ENCODE measurements at places on chromosomes 7 and 10.
A peak's percentile ranks its signal among the peaks of the same experiment; 100 is the strongest.

GRCh38 chr10:35372329-35372728 is 36.0 kb downstream of the CCNY start:
- DNase-seq: peak; percentile 52

DNA sequence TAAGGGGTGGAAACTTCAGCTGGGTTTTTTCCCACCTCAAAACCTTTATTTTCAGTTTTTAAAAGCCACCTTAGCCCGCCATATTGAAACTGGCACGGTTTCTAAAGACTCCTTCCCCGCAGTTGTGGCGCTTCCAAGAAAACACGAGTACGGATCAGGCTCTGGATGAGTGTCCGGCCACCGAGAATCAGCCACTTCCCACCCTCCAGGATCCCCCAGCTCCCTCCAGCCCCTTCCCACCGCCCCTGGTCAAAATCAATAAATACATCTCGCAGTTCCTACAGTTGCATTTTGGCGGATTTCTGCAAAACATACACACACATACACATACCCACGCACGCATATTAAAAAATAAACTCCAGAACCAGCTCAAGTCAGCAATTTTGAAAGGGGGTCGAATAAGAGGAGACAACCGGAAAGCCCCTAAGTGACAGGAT is 1.1 kb downstream of the SFMBT2 start:
- DNase-seq: no peak

- no peak for DNase-seq
Measured at GRCh38 chr7:137798073-137798763, 48.6 kb downstream of the DGKI start.

GRCh38 chr10:37765216-37765615 is 92.2 kb downstream of the ZNF248 start:
- no peak for DNase-seq

- no peak for DNase-seq
Measured at GRCh38 chr10:103703941-103704919, 151.1 kb downstream of the SH3PXD2A start.

GRCh38 chr10:86194684-86195083 is 171.9 kb downstream of the GRID1 start:
- no peak for DNase-seq

DNA sequence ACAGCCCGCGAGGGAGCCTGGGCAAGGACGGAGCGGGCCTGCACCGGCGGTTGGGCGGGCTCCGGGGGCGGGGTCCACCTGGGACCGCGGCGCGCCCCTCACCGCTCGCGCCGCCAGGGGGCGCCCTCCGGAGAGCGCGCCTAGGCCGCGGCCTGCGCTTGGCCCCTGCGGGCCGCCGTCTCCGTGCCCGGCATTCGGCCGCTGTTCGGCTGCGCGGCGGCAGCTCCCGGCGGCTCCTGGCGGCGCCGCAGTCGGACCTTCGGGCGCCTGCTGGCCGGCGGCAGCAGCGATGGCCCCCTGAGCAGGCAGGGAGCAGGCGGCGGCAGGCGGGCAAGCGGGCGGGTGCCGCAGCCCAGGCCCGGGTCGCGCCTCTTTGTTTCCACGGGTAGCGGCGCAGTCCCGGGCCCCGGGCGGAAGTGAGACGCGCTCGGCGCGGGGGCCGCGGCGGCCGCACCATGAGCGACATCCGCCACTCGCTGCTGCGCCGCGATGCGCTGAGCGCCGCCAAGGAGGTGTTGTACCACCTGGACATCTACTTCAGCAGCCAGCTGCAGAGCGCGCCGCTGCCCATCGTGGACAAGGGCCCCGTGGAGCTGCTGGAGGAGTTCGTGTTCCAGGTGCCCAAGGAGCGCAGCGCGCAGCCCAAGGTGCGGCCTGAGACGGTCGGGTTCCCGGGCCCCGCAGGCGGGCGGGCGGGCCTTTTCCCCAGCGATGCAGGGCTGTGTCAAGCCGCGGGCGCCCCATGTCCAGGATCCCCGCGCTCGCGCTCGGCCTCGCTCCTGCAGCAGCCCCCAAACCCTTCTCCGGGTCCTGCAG is at the start of gene INTS15:
Gene INTS15, plus strand, starts transcription at position 193 of the 816 bp plus-strand sequence. Its CDS starts 263 bp downstream, at position 456.
- peak; percentile 77 for DNase-seq

GRCh38 chr10:4719036-4719435 is 107.0 kb upstream of the AKR1E2 start:
- DNase-seq: no peak

DNA sequence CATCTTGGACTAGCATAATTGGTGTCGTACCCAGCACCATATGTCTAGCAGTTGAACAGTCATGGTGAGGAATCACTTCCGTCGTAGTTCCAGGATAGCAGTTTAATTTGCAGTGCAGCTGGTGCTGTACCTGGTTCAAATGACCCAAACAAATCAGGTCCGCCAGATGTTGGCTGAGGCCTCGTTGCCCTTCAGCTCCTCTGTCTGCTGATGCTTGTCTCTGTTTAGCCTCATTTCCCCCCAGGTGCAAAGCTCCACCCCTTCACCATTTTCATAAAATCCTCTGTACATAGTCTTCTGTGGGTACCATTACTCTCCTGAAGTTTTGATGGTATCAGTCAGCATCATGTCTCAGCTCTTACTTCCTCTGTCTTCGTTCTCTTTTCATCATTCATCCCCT is 35.1 kb downstream of the UMAD1 start:
- no peak for DNase-seq

GRCh38 chr7:132464740-132465139 is 111.5 kb downstream of the PLXNA4 start:
- DNase-seq: no peak

DNA sequence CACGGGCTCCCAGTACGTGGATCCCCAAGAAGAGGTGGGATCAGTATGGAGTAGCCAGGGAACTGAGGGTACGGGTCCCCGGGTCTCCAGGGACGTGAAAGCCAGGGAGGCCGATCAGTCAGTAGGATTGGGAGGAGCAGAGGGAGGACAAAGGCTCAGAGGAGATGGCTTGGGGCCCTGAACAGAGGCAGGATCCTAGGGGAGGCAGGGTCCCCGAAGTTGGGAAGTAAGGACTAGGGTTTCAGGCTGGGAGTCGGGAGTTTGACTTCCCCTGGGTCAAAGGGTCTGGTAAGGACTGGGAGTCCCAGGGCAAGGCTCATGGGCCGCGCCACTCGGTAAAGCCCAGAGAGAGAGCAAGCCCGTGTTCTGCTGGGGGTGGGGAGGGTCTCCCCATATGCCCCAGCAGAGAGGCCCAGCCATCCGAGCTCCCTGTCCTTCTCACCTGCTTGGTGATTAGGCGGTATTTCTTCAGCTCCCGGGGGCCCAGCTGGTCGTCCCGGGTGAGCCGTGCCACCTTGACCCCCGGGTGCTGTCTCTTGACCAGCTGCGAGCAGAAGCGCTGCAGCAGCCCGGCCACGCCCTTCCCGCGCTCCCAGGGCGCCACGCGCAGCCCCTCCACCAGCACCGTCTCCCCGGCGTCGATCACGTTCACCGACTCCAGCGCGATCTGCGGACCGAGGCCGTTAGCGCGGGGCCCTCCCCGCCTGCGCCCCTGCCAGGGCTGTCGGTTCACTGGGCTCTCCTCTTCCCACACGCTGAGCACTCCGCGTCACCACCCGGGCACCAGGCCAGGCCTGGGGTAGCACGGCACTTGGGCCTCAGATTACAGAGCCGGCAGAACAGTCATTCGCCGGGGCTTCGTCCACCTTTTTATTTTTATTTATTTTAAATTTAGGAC is 7.0 kb downstream of the NAT16 start:
- peak; percentile 28 for DNase-seq

DNA sequence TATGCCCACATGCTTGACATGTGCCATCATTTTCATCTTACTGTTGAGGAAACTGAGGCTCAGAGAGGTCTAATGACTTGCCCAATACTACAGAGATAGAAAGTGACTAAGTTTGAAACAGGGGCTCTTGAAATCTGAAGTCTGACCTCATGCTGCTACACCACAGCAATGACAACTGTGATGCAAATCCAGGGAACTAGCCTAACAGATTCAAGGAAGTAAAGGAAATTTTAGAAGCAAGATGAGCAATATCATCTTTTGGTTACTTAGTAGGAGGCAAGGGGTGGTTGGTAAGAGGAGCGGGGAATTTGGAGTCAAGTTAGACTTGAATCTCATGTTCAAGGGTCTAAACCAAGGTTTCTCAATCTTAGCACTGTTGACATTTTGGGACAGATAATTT is 26.3 kb upstream of the OSBPL3 start:
- no peak for DNase-seq

DNA sequence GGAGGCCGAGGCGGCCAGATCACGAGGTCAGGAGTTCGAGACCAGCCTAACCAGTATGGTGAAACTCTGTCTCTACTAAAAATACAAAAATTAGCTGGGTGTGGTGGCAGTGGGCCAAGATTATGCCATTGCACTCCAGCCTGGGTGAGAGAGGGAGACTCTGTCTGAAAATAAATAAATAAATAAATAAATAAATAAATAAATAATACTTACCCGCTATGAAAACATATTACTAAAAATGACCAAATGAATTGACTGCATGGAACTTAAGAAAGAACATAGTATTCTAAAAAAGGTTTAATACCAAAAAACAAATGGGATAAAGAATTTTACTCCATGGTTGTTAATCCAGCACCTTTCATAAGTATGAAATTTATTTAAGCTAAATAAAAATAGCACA is 305.0 kb downstream of the GATA3 start:
- DNase-seq: no peak

GRCh38 chr7:45888993-45889366 is 692 bp downstream of the IGFBP1 start:
- DNase-seq: no peak

DNA sequence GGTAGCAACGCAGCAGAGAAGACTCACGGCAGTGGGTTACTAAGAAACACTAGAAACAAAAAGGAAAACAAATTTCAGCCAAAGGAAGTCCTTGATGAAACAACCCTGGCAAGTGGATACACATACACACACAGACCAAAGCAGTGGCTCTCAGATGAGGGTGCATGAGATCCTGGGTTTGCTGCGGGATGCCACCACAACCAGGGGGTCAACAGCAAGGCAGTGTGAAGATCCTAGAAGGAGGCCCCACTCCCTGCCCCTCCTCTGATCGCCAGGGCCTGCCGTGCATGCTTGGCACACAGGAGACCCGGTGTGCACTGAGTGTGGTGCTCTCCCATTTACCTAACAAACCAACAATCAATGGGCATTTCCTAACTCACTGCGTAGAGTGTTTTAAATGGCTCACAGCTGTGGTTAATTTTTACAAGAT is 252.3 kb upstream of the KLF14 start:
- DNase-seq: no peak

DNA sequence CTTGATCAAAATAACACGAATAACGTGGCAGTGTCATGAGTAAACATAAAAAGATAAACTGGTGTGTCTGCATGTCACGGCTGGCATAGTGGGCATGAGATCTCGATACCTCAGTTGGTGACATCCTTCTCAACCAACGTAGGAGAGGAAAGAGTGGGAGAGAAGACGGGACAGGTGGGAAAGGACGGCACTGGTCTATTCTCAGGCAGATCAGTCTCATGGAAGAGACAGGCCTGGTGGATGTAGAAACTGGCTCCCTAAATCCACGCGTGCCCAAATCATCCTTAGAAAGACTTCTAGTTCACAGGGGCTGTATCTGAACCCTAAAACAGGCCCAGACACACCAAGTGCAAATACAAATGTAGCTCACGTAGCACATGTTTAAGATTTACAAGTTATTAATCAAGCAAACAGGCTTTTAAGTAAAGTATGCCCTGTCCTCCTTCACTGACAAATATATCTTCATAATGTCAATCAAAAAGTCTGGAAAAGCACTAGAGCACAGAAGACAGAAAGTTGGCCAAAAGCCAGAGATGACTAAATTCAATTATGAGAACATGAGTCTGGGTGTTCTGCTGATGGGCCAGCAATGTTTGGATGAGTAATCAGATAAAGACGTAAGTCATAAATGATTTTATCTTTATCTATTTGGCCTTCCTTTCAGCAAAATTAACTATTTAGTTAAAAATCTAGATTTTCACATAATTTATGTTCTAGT is 56.3 kb downstream of the SFMBT2 start:
- DNase-seq: no peak

GRCh38 chr7:78015574-78016260 is 217.1 kb downstream of the PHTF2 start:
- no peak for DNase-seq

GRCh38 chr10:78974617-78975317 is 94.0 kb upstream of the ZMIZ1 start:
- DNase-seq: peak; percentile 95

DNA sequence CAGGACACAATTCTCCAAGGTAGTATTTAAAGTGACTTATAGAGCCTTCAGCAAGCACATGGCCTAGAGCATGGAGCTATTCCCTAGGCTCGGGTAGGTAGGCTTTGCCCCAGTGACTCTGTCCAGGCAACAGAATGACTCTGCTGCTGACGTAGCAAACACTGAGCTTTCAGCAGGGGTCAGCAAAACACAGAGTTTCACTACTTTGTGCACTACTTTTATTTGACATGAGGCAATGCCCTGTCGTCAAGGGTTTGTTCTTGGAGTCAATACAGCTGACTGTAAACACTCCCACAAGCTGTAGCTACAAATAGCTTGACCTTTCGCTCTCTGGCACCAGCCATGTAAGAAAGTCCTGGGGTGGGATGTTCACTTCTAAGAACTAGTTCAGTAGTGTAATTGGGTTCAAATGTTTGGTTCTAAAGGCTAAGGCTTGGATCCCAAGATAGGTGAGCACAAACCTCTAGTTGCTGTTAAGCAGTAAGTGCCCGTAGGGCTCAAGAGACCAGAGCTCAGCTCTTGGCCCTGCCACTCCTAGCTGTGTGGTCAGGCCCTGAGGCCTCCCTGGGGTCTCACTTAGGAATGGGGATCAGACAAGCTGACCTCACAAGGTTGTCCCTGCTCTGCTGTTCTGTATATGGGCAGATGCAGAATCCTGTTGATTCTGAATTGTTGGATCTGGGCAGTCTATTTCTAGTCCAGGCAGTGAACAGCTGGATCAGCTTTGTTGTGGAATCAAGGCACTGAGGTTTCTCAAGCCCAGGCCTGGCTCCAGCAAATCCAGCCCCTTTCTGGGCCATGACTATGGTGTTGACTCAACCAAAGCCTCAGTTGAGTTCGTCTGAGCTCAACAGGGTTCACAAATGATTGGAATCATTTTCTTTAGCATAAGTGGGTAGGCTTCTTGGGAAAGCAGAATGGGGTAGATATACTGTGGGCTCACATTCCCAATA is 10.7 kb downstream of the NODAL start:
- peak; percentile 84 for DNase-seq

DNA sequence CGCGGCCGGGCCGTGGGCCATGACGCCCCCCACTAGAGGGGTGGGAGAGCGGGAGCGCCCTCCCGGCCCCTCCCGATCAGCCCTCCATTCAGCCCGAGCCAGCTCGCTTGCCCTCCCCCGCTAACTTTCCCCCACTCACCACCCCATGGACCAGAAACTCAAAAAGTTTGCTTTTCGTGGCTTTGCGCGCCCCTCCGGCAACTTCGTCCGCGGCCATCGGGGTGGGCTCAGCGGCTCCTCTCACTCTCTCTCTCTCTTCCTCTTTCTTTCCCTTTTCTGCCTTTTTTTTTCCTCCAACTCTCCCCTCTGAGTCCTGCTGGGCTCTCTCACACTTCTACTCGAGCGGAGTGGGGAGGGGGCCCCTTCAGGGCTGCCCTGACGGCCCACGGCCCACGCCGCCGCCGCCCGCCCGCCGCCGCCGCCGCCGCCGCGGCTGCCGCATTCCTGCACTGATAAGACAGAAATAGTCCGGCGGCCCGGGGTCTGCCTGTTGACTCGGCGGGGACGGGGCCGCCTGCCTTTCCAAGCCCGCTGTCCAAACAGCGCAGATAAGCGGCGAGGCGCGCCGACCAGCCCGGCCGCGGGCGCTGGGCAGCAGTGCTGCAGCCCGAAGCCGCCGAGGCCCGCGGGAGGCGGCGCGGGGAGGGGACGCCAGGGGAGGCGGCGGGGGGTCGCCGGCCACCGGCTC is at the start of gene SMARCD3:
Gene SMARCD3, minus strand, starts transcription at position 349 of the 688 bp plus-strand sequence. Its CDS starts 132 bp downstream, at position 217.
- DNase-seq: no peak

- DNase-seq: peak; percentile 46
Measured at GRCh38 chr10:93208717-93209464, 135.2 kb downstream of the CYP26A1 start.

- DNase-seq: no peak
Measured at GRCh38 chr10:77609781-77610272, 27.8 kb downstream of the KCNMA1 start.
